ENCODE measurements at places on chromosomes 6 and 20.

DNA sequence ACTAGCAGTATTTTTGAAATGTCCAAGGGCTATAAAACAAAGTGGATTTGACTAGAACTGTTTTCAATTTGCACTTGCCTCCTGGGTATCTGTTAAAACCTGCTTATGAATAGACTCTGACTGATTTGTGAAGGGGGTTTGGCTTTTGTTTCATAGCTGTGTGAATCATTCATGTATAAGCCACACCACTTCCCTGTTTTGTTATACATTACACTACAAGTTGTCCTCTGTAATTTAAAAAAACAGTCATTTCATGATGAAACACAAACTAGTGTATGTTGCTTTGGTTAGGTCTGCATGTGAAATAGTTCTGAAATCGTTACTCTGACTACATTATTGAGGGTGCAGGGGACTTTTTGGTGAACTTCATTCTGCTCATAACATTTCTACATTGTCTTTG is 121.7 kb downstream of the NKAIN2 start:
- H3K36me3 ChIP-seq, result no peaks in the 10 kb centered on the region
- no peaks in the 10 kb centered on the region for H3K27me3 ChIP-seq
- DNase-seq, result no peak
- H3K4me3 ChIP-seq, result no peak overlapping the region
- H3K4me1 ChIP-seq, result no peaks in the 10 kb centered on the region

DNA sequence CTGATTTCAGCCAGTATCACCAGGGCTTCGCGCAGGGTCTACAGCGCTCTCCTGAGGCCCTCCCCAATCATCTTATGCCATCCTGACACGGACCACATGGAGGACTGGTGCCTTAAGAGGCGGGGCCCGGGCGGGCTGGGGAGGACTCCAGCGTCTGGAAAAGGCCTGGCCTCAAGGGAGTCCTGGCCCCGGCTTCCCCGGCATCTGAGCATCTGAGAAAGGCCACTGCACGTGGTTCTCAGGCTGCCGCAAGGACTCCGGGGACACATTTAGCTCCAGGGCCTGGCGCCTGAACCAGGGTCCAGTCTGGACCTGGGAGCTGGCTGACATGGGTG is 21.4 kb downstream of the BHLHE23 start:
- H3K27ac ChIP-seq, result no peak overlapping the region
- H3K4me3 ChIP-seq, result no peak overlapping the region
- DNase-seq, result no peak
- no peaks in the 10 kb centered on the region for H3K36me3 ChIP-seq

- no peak overlapping the region for H3K4me3 ChIP-seq
- no peaks in the 10 kb centered on the region for H3K36me3 ChIP-seq
- H3K4me1 ChIP-seq, result peaks cover 4% of the 10 kb centered on the region
- no peak for DNase-seq
- peaks cover 84% of the 10 kb centered on the region for H3K27me3 ChIP-seq
Measured at GRCh38 chr6:30129265-30130178, 6.4 kb upstream of the TRIM40 start.

- H3K4me1 ChIP-seq, result no peaks in the 10 kb centered on the region
- no peaks in the 10 kb centered on the region for H3K27me3 ChIP-seq
- no peaks in the 10 kb centered on the region for H3K36me3 ChIP-seq
- DNase-seq, result peak; percentile 90
Measured at GRCh38 chr6:136317021-136317694, 27.5 kb upstream of the BCLAF1 start.

- no peaks in the 10 kb centered on the region for H3K27me3 ChIP-seq
- H3K4me3 ChIP-seq, result no peak overlapping the region
- no peaks in the 10 kb centered on the region for H3K4me1 ChIP-seq
- no peak overlapping the region for H3K27ac ChIP-seq
- DNase-seq, result no peak
- no peaks in the 10 kb centered on the region for H3K36me3 ChIP-seq
Measured at GRCh38 chr6:151940307-151940706, 132.8 kb downstream of the ESR1 start.

DNA sequence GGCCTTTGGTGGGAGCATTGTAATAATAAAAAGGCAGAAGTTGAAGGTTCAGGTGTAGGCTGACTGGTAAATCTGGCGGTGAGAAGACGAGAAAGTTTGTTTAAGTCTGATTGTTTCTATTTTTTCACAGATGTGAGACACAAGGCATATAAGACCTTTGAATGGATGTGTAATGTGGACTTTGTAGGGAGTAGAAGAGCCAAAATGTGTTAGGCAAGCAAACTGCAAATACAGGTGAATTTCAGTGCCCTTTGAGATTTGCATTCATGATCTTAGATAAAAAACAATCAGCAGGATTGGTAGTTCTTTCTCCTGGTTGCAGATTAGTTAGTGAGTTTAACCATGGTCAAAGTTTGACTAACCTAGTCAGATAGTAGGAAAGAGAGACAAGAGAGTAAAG is 238.9 kb downstream of the FRK start:
- DNase-seq, result no peak
- no peaks in the 10 kb centered on the region for H3K4me1 ChIP-seq
- H3K36me3 ChIP-seq, result no peaks in the 10 kb centered on the region
- H3K27ac ChIP-seq, result no peak overlapping the region

- H3K27ac ChIP-seq, result no peak overlapping the region
- no peaks in the 10 kb centered on the region for H3K4me1 ChIP-seq
- no peak overlapping the region for H3K4me3 ChIP-seq
- no peak for DNase-seq
Measured at GRCh38 chr6:84556541-84557335, 207.7 kb downstream of the TBX18 start.

DNA sequence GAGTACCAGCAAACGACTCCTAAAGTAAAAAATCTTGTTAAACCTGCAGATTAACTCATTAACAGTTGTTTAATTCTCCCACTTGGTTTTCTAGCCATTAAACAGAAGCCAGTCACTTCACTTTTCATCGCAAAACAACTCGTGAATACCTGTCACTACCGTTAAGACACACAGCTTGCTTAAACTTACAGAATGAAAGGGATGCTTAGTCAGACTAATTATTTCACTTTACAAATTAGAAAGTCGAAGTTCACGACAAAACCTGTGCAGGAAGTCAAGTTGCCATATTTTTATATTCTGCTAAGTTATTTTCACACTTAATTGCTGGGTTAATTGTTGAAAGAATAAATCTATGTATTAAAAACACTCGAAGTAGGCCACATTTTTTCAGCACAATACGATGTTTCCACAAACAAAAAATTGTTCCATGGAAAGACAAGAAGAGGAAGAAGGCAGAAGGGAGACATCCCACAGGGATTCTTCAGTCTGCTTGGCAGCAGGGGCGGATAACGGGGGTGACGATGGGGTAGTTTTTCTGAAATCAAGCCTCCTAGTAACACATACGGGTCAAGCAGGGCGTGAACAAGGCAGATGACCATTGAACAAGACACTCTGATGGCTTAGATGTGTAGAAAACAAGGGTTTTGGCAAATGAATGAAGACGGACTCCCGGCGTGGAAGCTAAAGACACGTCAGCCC is 933 bp downstream of the SSR1 start:
- no peaks in the 10 kb centered on the region for H3K27me3 ChIP-seq
- H3K36me3 ChIP-seq, result peaks cover 30% of the 10 kb centered on the region
- peak overlapping the region; percentile 91 for H3K4me3 ChIP-seq
- H3K27ac ChIP-seq, result peak overlapping the region; percentile 85

- no peak for DNase-seq
- no peaks in the 10 kb centered on the region for H3K4me1 ChIP-seq
- H3K4me3 ChIP-seq, result no peak overlapping the region
- no peak overlapping the region for H3K27ac ChIP-seq
- H3K27me3 ChIP-seq, result no peaks in the 10 kb centered on the region
Measured at GRCh38 chr6:25635886-25636317, 16.1 kb upstream of the SCGN start.

DNA sequence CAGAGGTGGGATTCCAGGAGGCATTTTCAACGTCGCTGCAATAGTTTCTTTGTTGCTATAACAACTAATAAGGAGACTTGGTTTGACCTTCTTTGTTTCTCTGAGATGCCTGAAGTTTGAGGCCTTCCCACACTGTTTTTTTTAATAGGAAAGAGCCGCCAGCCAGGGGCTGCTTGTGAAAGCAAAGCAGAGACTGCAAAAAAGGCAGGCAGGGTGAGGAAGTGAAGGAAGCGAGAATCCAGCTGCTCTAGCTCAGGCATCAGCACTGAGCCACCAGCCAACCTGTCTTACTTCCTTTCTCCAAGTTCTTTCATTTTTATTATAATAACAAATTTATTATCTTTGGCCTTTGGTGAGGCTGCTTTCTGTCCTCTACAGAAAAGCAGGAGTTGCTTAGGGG is 179.1 kb downstream of the DOK5 start:
- no peak overlapping the region for H3K27ac ChIP-seq
- no peaks in the 10 kb centered on the region for H3K36me3 ChIP-seq
- H3K4me1 ChIP-seq, result peaks cover 6% of the 10 kb centered on the region
- no peak for DNase-seq

DNA sequence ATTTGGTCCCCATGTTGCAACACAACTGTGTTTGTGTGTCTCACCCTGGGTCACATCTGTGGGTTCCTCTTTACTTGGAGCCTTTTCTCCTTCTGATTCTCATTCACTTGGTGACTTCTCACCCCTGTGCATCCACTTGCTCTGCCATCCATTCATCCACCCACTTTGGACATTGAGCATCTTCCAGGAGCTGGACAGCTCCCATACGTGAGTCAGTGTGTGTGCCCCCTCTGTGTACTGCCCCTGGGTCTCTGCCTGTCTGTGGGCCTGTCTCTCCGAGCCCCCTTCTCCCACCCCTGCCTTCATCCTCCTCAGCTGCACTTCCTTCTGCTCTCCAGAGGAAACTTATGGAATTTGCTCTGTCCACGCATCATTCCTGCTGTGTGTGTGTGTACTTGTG is 67.8 kb upstream of the NNAT start:
- H3K4me1 ChIP-seq, result no peaks in the 10 kb centered on the region
- H3K36me3 ChIP-seq, result no peaks in the 10 kb centered on the region
- no peaks in the 10 kb centered on the region for H3K27me3 ChIP-seq
- no peak overlapping the region for H3K4me3 ChIP-seq

- no peak overlapping the region for H3K27ac ChIP-seq
- no peak overlapping the region for H3K4me3 ChIP-seq
- DNase-seq, result no peak
- H3K36me3 ChIP-seq, result no peaks in the 10 kb centered on the region
- H3K27me3 ChIP-seq, result no peaks in the 10 kb centered on the region
Measured at GRCh38 chr20:34251619-34252018, 10.4 kb downstream of the ASIP start.

DNA sequence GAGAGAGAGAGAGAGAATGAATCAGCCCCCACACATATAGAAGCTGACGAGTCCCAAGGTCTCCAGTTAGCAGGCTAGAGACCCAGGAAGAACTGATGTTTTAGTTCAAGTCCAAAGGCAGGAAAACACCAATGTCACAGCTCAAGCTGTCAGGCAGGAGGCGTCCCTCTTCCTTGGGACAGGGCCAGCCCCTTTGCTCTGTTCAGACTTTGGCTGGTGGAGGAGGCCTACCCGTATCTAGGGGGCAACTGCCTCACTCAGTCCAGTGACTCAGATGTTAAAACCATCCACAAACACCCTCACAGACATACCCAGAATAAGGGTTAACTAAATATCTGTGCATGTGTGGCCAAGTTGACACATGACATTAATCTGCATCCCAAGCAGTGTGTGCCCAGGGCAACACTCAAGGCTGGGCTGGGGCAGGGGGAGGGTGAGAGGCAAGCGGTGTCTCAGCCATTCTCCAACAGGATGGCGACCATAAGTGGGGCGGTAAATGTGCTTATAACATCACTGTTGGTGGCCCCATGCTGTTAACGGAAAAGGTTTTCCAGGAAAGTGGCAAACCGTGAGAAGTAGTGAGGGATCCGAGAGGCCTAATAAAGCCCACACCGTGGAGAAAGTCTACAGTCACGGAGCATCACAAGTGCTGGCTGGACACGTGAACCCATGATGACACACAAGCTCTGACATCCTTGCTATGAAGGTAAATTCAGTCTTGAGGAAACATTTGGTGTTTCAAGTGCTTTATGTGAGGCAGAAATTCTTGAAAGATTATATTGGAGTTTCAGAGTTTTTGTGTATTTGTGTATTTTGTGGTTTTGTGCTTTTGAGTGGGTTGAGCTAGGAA is 28.1 kb downstream of the RAMACL start:
- no peak overlapping the region for H3K4me3 ChIP-seq
- H3K4me1 ChIP-seq, result peaks cover 48% of the 10 kb centered on the region
- H3K27ac ChIP-seq, result no peak overlapping the region
- DNase-seq, result no peak
- no peaks in the 10 kb centered on the region for H3K36me3 ChIP-seq

DNA sequence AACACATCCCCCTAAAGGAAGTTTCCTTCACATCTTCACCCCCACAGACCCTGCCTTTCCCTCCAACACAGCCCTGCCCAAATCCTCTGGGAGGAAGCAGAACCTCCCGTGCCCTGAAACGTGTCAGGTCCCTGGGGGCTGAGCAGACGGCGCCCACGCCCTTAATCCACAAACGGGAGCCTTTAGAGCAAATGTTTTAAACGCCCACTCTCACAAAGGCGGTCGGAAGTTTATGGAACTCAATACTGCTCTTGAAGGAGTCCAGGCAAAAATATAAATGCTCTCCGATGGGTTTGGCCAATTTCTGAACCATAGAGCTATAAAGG is 237.1 kb upstream of the AFDN start:
- no peak overlapping the region for H3K4me3 ChIP-seq
- no peak for DNase-seq
- no peaks in the 10 kb centered on the region for H3K27me3 ChIP-seq

DNA sequence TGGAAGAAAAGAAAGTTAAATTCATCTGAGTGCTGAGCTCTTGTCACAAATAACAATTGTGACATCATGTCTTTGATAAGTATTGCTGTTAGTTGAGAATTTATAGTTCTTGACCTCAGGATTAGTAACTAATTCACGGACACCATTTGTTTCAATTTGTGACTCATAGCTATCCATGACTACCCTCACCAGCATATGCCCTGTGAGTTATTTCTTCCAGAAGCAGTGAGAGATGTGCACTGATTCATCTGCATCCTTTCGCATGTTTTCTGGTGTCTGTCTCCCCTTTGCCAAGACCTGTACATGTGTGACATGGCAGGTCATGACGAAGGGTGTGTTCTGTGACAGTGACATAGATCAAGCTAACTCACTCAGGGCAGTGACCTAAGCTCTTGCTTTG is 86.9 kb downstream of the SOBP start:
- no peaks in the 10 kb centered on the region for H3K36me3 ChIP-seq
- H3K4me3 ChIP-seq, result no peak overlapping the region
- DNase-seq, result no peak
- H3K27me3 ChIP-seq, result no peaks in the 10 kb centered on the region

GRCh38 chr6:129440691-129441090 is 269.3 kb downstream of the ARHGAP18 start:
- no peaks in the 10 kb centered on the region for H3K36me3 ChIP-seq
- peak overlapping the region; percentile 45 for H3K27ac ChIP-seq
- no peak overlapping the region for H3K4me3 ChIP-seq
- peaks cover 13% of the 10 kb centered on the region for H3K4me1 ChIP-seq

DNA sequence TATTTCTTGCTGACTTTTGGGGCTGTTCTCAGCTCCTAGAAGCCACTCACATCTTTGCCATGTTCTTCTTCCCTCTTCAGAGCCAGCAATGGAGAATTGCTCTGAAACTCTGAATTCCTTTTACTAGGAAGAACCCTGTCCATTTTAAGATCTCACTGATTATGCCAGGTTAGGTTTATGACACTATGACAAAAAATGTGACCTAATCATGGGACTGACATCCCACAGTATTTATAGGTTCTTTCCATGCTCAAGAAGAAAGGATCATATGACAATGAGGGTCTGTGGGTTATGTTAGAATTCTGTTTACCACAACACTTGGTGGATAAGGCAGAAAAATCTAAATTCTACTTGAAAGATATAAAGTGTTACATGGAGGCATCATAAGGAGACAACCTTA is 263.3 kb upstream of the CITED2 start:
- H3K27ac ChIP-seq, result no peak overlapping the region
- no peaks in the 10 kb centered on the region for H3K36me3 ChIP-seq
- no peaks in the 10 kb centered on the region for H3K4me1 ChIP-seq

GRCh38 chr20:2751347-2751877 is 49.0 kb downstream of the CPXM1 start:
- H3K4me1 ChIP-seq, result peaks cover 29% of the 10 kb centered on the region
- DNase-seq, result no peak
- no peak overlapping the region for H3K27ac ChIP-seq
- no peaks in the 10 kb centered on the region for H3K36me3 ChIP-seq
- peaks cover 89% of the 10 kb centered on the region for H3K27me3 ChIP-seq

All from GM23338 (cell line).